ENCODE measurements at places on chromosomes 5 and 9.

DNA sequence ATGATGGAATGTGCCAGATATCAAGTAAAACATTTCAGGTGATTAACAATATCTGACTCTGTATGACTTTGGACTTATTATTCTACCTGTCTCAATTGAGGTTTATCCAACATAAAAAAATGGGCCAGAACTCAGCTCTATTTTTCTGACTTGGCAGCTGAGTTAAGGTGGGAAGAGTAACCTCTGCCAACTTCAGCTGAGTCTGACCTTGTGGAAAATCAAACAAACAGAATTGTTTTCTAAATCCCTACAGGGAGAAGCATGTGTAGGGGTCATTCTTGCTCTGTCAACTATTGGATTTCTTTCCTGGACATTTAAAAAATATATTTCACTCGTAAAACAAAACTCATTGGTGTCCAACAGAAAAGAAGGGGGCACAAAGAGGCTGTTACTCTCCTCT lies 139.4 kb upstream of the TLR4 start:
- DNase-seq = no peak

DNA sequence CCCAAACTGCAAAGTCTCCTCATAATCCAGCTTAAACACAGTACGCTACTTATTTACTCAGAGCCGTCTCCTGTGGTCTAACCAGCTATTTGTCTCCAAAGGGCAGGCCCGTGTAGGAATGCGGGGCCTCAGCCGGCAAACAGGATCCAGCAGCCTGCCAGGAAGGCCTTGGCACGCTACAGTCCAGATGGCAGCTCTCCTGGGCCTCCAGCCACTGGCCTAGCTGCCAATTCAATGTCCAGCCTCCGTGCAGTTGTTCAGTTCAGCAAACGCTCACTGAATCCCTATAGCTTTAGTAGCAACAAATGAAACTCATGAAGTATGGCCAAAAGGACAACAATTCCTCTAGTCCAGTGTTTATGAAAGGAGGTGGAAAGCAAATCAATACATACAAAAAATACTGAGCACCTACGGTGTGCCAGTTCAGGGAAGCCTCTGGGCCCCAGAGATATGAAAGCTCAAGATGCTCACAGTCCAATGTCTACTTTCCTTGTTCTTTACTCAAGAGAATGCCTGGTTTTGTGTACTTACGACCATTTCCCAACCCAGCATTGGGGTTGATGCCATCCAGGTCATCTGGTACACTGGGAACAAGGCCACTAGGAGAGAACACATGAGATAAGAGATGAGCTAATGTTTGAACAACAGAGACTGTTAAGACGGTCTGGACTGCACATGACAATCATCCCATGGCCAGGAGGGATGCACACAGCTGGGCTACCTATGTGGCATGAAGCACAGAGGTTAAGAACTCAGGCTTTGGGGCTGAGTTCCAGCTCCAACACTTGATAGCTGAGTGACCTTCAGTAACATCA lies 8.3 kb downstream of the CDK5RAP2 start:
- peak; percentile 5 for DNase-seq

DNA sequence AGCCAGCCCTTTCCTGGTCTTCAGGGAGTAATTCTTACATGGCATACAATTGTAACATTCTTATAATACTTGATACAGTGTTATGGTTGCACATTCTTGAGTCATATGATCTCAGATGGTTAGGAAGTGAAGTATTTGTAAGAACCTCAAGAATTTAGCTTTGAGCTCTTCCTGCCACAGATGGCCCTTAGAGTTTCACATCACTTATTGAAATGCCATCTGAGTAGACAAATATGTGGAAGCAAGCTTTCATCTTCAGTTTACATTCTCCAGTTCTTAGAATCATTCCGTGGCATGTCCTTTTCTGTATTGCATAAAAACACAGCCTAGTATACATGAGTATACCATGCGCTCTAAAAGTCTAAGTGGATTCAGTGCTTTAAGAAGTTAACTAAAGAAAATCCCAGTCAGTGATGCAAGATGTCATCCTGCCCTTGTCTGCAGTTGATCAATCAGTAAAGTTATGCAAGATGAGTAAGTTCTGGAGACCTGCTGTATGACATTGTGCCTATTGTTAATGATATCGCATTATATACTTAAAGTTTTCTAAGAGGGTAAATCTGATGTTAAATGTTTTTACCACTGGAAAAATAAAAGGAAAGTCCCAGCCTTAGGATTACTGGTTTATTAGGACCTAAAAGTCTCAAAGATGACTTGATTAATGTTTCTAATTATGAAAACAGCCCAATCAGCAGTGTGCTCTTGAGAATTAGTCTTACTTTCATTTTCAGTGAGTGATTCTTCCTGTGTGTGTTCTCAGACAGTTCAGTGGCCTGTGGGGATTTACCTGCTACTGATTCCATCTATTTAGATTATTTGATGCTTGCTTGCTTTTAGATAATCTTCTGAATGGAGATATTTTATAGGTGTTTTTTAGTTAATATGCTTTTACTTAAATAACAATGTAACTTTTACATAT lies 29.4 kb downstream of the RHOBTB3 start:
- DNase-seq = peak; percentile 99

DNA sequence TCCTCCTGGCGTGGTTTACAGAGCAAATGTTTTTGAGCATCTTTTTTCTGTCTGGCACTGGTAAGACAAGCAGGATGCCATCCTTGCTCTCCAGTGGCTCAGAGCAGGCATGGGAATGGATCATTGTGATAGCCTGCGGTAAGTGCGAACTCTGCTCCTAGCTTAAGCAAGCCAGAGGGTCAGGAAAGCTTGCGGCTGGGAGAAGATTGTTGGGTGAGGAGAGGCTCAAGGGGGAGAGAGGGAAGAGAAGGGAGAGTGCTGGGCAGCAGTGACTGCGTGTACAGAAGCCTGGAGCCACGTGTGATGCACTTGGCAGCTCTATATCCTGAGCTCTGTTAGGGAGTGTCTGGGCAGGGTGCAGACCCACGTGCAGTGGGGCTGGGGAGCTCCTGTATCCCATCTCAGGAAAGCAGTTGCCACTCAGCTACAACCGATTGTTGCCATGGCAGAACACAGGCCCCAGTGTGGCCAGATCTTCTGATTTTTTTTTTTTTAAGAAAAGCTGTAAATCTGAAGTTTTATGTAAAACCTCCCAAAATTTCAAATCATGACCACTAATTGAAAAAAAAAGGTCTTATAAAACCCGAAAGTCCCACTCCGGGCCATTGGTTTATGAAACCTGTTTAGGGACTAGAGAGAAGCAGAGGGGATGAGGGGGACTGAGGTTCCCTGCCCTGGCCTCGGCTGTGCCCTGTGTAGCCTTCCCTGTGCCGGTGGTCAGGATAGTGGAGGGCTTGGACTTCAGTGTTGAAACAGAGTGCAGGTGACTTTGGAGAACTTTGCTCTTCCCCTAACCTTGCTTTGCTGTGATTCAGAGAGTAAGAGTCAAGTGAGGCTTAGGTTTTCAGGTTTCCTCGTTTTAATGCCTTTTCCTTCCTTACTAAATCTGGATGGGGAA lies 67.3 kb downstream of the ZNF618 start:
- DNase-seq = no peak

GRCh38 chr9:19769213-19769612 lies 19.6 kb downstream of the SLC24A2 start:
- DNase-seq = no peak

DNA sequence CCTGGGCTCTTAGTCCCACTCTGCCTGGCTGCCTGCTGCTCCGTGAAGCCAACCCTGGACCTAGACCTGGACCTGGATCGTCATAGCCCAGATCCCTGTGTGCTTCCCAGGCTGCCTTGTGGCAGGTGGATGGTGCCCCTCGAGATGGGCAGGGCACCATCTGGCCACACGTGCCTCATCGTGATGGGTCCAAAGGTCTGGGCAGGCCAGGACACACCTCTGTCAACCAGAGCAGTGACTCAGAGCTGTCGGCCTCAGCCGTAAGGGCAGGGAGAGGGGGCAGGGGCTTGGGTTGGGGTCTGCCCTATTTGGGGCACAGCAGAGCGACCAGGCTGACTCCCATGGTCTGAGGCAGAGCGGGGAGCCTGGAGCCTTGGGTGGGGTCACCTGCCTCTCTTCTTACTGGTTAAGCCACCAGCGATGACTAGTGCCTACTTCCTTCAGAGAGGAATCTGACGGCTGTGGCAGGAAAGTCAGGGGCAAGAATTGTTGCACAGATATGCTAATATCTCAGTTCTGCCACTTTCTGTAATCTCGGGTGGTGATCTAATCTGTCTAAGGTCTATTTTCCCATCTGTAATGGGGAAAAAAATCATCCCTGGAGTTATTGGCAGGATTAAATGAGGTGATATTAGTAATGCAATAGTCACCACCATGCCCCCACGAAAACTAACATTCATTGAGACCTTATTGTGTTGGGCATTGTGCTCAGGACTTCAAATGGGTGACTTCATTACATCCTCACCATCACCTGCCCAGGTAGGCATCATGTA lies 3.2 kb upstream of the CDHR2 start:
- DNase-seq = no peak

Measured in fibroblast of skin of right quadriceps (primary cell).